ENCODE measurements at places on chromosomes 5 and 9.

- DNase-seq = no peak
Observed at GRCh38 chr5:126309860-126310259, 113.3 kb upstream of the GRAMD2B start.

GRCh38 chr5:168249923-168250322 lies 41.5 kb upstream of the WWC1 start:
- no peak for DNase-seq

DNA sequence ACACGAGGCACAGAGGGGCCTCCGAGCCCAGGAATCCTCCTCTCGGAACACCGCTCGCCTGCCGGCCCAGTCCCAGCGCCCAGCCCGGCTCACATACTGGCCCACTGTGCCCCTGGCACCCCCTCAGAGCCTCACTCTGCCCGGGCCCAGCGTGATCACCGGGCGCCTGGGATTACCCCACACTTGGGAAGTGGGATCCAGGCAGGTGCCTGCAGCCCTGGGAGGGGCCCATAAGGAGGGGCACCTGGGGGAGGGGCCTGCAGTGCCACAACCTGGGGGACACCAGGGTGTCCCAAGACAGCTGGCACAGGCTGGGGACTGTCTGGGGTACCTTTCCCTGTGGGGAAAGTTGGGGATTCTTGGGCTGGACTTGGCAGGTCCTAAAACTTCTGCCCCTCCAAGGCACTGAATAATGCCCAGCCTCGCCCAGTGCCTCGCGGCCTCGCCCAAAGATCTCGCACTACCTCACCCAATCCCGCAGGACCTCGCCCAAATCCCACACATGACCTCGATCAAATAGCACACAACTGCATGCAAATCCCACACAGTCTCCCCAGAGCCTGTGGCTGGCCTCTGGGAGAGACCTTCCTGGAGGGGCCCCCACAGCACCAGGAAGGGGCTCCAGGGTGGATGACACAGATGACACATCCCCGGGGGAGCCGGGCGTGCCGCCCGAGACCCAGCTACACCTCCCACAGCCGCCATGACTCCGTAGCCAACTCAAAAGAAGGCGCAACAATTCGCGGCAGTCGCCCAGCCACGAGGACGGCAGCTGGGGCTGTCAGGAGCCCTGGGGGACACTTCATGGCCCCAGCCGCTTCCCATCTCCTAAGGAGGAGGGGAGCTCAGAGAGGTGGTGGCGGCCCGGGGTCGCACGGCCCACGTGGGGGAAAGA lies 13.7 kb downstream of the NOTCH1 start:
- no peak for DNase-seq

DNA sequence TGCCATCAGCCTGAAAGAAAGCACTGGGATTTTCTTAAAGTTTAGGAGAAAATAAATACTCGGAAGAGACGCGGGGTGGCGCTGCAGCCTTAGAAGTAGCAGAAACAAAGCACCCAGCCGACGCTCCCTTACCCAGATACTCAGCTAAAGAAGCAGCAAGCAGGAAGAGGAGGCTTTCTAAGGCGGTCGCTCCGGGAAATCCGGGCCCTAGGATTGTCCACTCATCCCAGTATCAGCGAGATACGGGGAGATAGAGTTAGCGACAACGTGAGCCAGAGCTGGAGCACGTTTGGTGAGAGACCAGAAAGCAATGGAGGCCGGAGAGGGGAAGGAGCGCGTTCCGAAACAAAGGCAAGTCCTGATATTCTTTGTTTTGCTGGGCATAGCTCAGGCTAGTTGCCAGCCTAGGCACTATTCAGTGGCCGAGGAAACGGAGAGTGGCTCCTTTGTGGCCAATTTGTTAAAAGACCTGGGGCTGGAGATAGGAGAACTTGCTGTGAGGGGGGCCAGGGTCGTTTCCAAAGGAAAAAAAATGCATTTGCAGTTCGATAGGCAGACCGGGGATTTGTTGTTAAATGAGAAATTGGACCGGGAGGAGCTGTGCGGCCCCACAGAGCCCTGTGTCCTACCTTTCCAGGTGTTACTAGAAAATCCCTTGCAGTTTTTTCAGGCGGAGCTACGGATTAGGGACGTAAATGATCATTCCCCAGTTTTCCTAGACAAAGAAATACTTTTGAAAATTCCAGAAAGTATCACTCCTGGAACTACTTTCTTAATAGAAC lies at the start of gene PCDHB2:
Gene PCDHB2, plus strand, starts transcription at position 135 of the 782 bp plus-strand sequence. Its CDS starts 176 bp downstream, at position 311.
- DNase-seq = no peak

DNA sequence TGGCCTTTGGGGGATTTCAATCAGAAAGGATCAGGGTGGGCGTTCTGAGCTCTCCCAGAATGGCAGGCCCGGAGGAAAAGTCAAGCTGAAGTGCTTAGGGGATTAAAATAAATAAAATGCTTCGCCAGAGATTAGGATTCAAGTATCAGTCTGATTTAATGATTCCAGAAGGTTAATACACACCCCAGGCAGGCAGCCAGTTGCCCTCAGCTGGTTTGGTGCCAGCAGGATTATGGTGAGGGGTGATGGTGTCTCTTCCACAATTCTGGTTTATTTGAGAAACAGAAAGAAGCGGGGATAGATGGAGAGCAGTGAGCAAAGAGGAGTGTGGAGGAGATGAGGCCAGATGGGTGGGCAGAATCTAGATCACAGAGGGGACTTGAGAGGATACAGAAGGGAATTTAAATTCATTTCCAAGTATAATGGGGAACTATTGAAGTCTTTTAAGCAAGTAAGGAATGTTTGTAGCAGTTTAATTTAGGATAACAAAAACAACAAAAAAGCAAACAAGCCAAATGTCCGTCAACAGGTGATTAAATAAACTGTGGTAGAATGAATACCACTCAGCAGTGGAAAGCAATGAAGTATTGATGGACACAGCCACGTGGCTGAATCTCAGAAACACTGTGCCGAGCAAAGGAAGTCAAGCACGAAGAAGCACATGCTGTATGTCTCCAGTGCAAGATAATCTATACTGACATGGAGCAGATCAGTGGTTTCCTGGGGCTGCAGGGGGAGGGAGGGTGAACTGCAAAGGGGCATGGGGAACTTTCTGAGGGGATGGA lies 297.7 kb downstream of the MSX2 start:
- no peak for DNase-seq

- DNase-seq = no peak
Observed at GRCh38 chr5:56230576-56230975, 2.6 kb downstream of the ANKRD55 start.

DNA sequence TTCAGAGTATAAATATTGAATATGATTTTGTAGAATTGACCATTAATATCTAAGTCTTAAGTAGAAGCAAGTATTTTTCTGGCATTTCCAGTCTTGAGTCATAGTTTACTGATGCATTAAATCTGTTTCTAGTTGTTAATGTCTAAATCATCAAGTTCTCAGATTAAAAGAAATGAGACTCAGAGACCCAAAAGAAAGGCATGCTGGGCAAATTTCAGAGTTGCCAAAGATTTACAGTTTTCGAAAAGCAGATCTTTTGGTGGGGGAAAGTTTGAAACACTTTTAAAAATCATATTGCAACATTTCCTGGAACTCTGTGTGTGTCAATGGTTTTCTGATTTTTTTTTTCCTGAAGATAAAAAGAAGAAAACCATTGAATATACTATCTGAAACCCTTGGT lies 60.9 kb downstream of the ANKRD55 start:
- no peak for DNase-seq

DNA sequence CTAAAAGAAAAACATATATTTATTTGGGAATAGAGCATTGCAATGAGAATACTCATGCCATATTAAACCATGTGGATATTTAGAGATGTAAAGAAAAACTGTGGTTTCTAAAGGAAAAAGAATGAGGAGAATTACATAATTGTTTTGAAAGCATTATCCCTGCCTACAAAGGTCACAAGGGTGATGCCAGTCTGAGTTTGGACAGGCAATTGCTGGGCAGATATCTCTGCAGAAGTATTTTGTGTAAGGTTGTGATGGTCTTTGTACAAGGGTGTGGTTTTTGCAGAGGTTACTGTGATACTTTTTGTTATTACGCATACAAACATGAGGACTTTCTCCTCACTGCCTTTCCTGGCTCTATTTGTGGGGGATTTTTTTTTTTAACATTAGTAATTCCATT lies 2022.9 kb upstream of the CDH6 start:
- no peak for DNase-seq

GRCh38 chr5:135966165-135966564 lies 11.4 kb upstream of the LECT2 start:
- no peak for DNase-seq

DNA sequence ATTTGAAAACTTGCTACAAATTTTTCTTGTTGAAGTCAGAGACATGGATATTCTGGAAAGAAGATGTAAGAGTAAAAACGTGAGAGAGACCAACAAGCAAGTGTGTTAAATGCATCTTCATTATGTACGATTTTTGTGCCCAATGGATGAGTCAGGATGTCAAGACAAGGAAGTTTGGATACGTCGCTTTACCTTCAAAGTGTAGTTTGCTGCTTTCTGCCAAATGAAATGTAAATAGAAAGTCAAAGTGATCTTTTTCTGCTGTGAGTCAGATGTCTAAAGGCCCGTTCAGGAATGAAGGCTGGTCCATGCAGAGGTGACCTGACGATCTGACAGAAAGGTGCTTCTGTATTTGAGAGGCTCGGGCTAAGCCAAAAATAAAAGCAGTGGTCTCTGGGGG lies 273.1 kb upstream of the PIK3R1 start:
- DNase-seq = no peak

DNA sequence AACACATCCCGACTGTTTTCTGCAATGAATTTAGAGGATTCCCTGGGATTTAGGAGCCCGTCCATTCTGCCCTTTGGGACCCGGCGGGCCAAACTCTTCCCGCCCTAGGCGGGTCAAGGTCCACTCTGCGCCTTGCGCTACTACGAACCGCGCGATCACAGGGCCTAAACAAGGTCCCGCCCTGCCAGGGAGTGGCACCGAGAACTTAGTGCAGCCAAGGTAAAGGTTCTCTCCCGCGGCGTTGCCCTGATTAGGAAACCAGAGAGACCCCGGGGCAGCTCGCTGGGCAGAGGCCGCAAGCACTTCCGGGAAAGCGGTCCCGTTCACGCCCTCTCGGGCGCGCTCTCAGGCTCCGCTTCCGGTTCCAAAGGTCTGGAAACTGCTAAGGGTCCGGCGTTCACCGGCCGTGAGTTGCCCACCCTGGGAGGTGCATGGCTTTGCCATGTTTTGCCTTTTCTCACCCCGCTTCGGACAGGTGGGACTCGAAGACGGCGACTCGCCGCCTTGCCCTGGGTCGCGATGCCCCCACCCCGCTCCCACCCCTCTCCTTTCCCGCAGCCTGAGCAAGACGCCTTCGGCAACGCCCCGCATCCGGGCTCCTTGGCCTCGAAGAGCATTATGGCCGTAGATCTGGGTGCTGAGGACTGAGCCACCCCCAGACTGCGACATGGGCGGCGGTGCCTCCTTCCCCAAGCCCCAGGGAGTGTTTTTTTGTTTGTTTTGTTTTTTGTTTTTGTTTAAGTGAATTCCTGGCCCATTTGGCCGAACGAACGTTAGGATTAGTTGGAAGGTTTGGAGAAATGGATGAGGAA lies 23.4 kb downstream of the HNRNPK start:
- peak; percentile 37 for DNase-seq

GRCh38 chr9:101269591-101270283 lies 115.1 kb downstream of the BAAT start:
- no peak for DNase-seq

DNA sequence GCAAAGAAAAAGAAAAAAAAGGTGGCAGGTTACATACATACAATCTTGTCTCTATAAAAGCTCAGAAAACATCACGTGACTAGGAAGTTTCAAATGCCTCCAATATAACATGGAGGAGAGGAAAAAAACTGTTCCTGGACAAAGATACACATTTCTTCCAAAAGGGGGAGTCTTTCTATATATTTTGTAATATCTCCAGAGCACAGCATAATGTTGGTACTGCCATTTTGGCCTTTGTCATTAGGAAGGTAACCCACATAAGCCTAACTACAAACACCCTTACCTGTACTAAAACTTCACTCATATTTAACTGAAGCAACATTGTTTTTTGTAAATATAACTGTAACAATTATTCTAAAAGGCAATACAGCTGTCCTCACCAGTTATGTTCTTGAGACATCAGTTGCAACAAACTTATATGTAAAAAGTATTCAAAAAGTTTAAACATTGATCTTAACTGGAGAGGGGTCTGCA lies 1.2 kb upstream of the BTF3 start:
- DNase-seq = no peak

DNA sequence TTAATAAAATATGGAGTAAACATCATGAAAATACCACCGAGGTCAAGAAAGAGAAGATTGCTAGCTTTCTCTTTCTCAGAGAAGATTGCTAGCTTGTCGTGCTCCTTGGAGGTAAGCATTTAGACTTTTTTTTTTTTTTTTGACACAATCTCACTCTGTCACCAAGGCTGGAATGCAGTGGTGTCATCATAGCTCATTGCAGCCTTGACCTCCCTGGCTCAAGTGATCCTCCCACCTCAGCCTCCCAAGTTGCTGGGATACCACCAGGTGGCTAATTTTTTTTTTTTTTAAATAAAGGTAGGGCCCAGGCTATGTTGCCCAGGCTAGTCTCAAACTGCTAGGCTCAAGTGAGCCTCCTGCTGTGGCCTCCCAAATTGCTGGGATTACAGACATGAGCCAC lies 26.3 kb upstream of the CPLANE1 start:
- DNase-seq = no peak

DNA sequence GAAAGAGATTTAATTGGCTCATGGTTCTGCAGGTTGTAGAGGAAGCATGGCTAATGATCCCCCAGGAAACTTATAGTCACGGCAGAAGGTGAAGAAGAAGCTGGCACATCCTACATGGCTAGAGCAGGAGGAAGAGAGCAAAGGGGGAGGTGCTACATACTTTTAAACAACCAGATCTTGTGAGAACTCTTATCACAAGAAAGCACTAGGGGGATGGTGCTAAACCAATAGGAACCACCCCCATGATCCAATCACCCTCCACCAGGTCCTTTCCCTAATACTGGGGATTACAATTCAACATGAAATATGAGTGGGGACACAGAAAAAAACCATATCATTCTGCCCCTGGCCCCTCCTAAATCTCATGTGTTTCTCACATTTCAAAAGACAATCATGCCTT lies 147.2 kb upstream of the EPB41L4A start:
- DNase-seq = no peak

DNA sequence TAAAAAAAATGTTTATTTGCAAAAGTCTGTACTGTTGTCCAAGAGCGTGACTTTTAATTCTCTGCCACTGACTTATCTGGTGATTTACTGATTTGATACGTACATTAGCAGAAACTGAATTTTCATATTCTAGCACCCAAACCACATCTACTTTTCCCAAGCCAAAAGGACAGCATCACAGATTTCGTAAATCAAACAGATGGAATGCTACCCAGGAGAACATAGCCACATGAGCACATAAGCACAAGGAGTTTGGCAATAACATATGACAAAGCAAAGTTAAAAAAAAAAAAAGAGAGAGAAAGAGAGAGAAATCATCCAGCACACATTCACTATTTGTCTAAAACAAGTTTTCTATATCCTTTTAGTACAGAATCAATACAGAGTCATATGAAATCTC lies 83.7 kb downstream of the HINT1 start:
- DNase-seq = no peak

GRCh38 chr9:123787416-123787815 lies 142.5 kb downstream of the DENND1A start:
- no peak for DNase-seq

DNA sequence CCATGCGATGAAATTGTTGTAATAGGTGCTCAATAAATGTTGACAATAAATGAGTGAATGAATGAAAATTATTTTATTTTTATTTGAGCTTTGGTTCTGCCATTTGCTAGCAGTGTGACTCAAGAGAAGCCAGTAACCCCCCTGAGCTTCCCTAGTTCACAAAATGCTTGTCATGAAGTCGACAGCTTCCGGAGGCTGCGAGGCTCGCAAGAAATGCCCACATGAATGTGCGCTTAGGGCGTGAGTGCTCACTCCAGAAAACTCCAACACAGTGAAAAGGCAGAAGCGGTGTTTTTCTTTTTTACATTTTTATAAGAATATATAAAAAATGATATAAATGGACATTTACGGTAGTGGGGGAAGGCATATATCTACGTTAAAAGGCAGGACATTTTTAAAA lies 26.5 kb downstream of the CDKN2A start:
- no peak for DNase-seq

Data from activated CD4-positive, CD25-positive, alpha-beta regulatory T cell (primary cell).